H9 (cell line): ENCODE measurements at places on chromosomes 5 and 9. TPM values are rescaled to one million over a fixed set of nuclear protein-coding genes. Genes with fewer than 3 reads are reported as not detected.

The SLC4A9 gene
- total RNA-seq, result 0.07 TPM in 1 of 2 replicates, not detected in the other

The PCDHA13 gene
- 1.0 and 1.1 TPM in 2 replicates for total RNA-seq

- no peak for DNase-seq
Observed at GRCh38 chr5:55141945-55142690, 17.9 kb upstream of the GPX8 start.

DNA sequence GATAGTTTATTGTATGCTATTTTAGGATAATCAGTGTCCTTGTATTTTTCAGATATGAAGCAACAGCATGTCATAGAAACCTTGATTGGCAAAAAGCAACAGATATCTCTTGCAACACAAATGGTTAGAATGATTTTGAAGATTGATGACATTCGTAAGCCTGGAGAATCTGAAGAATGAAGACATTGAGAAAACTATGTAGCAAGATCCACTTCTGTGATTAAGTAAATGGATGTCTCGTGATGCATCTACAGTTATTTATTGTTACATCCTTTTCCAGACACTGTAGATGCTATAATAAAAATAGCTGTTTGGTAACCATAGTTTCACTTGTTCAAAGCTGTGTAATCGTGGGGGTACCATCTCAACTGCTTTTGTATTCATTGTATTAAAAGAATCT, 14.5 kb downstream of the CCT5 start:
- no peak for DNase-seq

The MARCHF11 gene
- 0.31 and 0.37 TPM in 2 replicates for total RNA-seq

The C5orf34 gene
- 7.7 and 8.4 TPM in 2 replicates for total RNA-seq
